ENCODE measurements at places on chromosomes 6 and 20.

DNA sequence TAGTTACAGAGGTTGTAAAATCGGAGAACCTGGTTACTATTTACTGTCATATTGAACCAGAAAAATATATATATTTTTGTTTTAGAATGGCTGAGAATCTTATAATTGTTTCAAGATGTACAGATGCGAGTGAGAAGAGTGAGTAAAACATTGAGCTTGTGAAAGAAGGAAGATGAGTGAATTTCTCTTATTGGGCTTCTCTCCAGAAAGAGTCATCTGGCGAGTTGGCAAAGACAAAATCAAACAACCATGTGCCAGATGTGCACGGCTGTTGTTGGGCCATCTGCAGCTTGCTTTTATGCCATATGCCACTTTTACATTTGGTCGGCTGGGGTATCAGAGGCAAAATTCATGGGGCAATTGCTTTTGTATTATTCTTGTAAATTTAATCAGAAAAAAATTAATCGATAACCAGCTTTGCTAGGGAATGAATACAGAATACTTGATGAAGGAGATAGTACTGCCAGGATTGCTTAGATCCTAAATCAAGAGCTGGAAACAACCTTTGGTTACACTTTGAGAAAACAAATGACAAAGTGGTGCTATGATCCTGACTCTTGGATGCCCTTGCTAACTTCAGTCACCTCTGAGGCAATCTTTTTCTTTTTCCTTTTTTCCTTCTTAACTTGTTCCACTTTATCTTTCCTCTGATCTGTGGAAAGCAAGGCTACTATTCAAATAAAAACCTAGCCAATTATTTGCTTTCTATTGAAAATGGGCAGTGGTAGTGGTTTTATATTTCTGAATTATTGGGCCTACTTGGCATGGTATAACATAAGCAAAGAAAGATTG is 97.1 kb upstream of the GRIK2 start:
- DNase-seq: no peak

GRCh38 chr6:15916581-15916980 is 212.3 kb upstream of the MYLIP start:
- DNase-seq: no peak

DNA sequence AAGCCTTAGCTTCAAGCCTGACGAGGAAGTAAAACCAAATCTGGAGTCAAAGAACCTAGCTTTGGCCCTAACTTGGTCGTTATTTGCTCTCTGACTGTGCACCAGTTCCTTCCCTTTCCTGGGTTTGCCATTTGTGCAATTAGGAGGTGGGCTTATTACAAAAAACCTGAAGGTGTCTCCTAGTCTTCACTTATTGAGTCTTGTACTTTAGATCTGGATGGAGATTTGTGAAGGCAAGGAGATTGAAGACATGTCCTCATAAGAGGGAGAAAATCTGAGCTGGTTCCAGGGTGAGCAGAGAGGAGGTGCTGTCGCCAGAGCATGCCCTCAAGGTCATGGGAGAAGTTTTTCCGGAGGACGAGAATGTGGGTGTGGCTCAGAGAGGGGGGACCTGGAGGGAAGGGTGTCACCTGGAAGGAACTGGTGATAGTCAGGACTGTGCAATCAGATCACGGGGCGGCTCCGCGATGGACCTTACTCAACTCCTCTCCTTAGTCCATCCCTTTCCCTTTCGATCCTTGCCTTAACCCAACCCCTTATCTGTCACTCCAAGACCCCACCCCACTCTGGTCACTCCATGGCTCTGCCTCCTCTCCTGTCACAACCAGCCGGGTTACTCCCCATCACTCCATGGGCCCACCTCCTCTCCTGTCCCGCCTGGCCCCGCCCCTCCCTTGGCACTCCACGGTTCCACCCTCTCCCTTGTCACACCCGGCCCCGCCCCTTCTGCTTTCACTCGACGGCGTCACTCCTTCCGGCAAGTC is 588 bp upstream of the ACSS2 start:
- peak; percentile 99 for DNase-seq

GRCh38 chr6:431504-431903 is 40.0 kb downstream of the IRF4 start:
- DNase-seq: no peak

- DNase-seq: no peak
Measured at GRCh38 chr6:2990932-2991506, 8.7 kb upstream of the NQO2 start.

GRCh38 chr6:122399055-122399347 is 451 bp upstream of the HSF2 start:
- no peak for DNase-seq

DNA sequence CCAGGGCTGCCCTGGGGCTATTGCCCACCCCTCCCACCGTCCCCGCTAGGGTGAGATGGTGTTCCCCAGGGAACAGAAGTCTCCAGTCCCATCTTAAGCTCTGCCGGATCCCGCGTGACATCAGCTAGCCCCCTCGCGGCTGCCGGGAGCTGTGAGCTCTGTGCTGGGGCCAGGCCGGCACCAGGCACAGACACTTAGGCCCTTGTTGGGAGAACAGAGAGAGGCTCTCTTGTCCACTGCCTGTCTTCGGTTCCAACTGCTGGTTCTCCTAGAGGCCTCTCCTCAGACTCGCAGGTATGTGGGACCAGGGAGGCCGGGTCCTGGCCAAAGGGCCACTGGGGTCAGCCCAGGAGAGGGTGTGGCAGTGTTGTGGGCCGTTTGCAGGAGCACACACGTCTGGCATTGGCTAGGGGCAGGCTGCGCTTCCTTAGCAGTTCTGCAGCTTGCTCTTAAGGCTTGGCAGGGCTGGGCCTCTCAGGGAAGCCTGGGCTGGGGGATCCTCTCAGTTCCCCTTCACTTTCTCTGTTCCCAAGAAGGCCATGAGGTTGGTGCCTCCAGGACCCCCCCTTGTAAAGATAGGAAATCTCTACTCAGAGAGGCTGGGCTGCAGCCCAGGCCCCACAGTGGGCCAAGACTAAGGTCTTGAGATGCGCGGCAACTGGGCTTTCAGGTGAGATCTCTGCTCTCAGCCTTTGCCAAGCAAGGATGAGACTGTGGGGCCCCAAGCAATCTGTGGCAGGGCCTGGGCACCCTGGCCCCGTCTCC is 6.3 kb downstream of the SGK2 start:
- no peak for DNase-seq

- peak; percentile 72 for DNase-seq
Measured at GRCh38 chr6:7424967-7425807, 35.6 kb downstream of the RIOK1 start.

- DNase-seq: no peak
Measured at GRCh38 chr6:137801352-137802114, 65.5 kb upstream of the TNFAIP3 start.

DNA sequence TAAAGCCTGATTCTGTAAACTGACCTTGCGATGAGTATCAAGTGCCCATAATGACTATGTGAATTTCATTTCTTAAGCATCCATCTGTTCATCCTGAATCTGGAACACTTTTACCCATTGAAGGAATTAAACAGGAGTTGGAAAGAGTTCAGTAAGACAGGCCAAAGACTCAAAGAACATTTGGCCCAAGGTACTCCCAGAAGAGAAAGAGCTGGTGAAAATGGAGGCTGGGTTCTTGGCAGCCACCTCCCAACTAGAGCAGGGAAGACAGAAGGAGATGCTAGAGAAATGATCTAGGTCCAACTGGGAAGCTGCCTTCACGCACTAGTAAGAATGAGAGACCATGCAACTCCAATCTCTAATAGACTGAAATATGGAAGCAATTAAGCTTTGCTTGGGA is 290.8 kb upstream of the RNF24 start:
- no peak for DNase-seq

GRCh38 chr20:382291-383115 is 1.9 kb downstream of the TRIB3 start:
- no peak for DNase-seq

DNA sequence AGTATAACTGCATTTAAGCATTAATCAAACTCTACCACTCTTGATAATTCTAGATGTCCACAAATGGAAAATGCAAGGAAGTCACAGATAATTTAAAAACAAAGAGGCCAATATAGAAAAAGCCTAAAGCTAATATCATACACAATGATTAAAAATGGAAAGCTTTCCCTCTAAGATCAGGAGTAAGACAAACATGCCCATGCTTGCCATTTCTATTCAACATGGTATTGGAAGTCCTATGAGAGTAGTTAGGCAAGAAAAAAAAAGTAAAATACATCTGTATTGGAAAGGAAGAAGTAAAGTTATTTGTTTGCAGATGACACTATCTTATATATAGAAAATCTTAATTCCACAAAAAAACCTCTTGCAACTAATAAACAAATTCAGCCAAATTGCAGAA is 164.6 kb upstream of the FERMT1 start:
- no peak for DNase-seq

DNA sequence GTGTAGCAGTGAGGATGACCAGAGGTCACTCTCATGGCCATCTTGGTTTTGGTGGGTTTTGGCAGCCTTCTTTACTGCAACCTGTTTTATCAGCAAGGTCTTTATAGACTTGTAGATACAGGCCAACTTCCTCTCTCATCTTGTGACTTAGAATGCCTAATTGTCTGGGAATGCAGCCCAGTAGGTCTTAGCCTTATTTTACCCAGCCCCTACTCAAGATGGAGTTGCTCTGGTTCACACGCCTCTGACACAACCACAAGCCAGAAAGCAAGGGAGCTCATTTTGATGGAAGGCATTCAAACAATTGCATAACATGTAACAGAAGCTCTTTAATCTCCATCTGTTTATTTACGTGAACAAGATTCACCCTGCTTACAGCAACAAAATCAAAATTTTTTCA is 492.0 kb upstream of the SULF2 start:
- DNase-seq: no peak

DNA sequence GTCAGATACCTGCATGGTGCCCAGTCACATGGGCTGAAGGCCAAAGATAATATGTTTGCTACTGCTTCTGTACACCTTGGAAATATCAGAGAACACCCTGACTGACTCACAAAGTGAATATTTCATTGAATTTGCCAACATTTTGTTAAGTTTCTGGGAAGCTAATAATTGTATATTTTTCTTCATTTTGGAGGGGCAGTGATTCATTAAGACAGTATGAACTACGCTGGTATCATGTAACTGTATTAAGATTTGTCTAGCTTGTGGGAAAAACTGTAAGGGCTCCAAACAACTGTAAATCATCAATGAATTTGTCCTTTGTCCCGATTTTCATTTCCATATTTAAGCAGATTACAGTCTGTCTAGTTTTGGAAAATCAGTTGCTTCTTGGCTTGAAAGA is 102.3 kb upstream of the CCN2 start:
- DNase-seq: no peak

DNA sequence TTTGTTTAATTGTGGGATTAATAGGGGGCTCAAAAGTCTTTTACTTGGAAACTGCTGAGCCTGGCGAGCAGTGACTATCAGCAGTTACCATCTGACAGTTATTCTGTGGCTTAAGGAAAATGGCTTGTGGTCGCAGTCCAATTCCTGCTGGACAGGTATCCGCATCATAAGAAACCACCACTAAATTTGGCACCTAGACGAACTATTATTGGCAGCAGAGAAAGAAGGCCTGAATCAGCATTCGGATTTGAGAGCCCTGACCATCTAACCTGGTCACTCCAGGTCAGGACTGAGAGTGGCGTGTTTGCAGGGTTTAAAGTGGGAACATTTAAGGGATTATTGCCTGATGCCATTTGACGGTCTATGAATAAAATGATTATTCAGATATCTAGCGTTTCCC is 146.4 kb downstream of the RPS12 start:
- DNase-seq: no peak

DNA sequence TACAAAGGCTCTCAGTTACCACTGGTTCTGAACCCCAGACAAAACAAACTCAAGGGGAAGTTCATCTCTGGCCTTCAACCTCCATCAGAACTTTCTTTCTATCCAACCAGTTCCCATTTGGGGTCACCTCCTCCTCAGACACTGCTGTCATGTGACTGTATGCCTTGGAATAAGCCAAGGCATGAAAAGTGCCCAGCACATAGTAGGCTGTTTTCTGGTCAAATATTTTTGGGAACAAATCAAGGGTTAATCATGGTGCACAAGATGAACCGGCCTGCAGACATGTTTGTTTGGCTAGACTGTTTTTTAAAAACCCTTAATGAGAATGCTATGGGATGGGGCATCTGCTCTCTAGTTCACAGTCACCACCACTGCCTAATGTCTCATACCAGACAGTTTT is 48.9 kb upstream of the MRPS10 start:
- DNase-seq: no peak

DNA sequence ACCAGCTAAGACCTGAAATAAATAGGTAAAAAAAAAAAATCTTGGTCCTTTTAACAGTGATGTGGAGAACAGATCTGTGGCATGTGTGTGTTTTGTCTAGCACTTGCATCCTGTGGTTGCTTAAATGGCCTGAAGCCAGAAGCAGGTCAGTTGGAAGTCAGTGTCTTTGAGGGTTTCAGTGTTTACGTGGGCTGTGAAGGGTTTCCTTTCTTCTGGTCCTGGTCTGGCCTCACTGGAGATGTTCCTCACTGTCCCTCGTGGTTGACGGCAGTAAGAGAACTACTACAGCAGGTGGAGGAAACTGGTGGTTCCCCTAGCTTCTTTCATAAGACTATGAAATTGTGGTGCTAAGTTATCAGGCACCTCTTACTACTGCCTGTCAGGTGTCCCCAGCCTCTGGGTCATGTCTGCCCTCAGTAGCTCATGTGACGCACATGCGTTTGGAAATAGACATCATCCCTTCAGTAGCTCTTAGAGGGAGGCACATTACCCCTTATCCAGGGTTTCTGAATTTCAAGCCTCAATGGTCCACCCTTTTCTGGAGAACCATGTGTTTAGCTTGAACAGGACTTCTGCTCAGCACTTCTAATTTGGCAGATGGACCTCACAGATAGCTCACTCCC is 59.4 kb upstream of the SCP2D1 start:
- peak; percentile 14 for DNase-seq

DNA sequence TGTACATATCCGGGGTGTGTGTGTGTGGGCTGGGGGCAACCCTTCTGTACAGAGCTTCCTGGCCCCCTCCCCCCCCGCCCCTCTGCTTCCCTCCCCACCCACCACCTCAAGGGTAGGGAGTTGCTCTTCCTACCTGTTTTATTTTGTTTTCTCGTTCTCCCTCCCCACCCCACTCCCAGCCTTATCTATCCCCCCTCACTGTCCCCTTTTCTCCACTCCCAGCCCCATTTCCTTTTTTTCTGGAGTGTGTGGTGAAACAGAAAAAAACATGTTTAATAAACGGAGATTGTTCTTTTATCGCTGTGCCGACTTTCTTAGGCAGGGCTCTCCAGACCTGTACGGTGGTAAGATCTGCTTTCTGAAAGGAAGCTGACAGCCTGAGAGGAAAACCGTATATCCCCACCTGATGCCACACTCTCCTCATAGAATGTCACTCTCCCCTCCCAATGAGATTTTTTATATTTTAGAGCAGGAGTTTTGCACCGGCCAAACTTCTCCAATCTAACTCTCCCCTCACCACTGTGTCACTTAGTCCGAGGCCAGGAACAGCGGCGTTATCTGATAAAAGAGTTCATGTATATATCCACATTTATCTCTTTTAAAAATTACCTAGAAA is 875 bp upstream of the ZBTB9 start:
- peak; percentile 47 for DNase-seq

DNA sequence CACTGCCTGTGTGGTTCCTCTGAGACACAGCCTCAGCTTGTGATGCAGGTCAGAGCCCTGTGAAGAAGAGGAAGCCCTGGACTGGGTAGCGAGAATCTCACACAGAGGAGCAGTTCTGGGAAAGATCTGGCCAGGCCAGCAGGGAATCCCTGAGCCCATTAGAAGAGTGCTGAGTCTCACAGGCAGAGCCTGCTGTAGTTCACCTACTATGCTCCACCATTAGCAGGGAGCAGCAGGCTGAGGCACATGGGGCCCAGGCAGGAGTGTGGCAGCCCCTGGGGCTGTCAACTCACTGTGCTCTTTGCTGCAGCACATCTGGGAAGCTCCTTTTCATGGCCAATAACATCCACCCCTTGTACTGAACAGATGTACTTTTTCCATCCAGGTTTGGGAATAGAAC is 146.8 kb upstream of the B3GAT2 start:
- DNase-seq: no peak
